ENCODE measurements at places on chromosomes 11 and 22.
A peak's percentile ranks its signal among the peaks of the same experiment; 100 is the strongest.

- DNase-seq = no peak
These were observed 1.9 kb upstream of the SLC25A45 start for GRCh38 chr11:65384301-65384889.

DNA sequence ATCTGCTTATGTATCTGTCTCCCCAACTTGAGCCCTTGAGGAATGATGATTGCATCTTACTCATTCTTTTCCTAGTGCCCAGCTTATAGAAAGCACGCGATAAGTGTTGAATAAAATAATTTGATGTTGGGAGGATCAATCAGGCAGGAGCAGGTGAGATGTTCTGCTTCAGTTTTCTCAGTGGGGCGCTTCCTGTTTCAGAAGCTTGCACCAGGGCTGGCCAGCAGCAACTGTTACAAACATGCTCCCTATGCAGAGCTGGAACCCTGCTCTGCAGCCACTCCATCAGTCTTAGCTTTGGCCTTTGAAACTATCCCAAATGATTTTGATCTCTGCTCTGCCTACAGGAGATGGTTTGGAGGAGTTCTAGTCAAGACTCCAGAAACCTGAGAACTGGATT lies 3.9 kb downstream of the ENDOD1 start:
- DNase-seq = no peak

- no peak for DNase-seq
These were observed 3.7 kb downstream of the CATSPER1 start for GRCh38 chr11:66022401-66023185.

GRCh38 chr11:115664313-115664712 lies 160.1 kb upstream of the CADM1 start:
- DNase-seq = no peak

DNA sequence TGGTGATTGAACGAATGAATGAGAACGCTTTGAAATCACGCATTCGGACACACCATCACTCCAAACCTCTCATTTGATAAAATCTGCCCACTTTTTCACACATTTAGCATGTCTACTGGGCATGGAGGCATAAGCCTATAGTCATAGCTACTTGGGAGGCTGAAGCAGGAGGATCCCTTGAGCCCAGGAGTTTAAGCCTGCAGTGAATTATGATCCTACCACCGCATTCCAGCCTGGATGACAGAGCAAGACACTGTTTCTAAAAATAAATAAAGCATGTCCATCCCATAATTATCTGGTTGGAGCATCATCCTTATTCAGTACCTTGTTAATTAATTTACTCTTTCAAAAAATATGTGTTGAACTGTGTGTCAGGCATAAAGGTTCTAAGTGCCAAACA lies 3.3 kb upstream of the PICALM start:
- DNase-seq = no peak

DNA sequence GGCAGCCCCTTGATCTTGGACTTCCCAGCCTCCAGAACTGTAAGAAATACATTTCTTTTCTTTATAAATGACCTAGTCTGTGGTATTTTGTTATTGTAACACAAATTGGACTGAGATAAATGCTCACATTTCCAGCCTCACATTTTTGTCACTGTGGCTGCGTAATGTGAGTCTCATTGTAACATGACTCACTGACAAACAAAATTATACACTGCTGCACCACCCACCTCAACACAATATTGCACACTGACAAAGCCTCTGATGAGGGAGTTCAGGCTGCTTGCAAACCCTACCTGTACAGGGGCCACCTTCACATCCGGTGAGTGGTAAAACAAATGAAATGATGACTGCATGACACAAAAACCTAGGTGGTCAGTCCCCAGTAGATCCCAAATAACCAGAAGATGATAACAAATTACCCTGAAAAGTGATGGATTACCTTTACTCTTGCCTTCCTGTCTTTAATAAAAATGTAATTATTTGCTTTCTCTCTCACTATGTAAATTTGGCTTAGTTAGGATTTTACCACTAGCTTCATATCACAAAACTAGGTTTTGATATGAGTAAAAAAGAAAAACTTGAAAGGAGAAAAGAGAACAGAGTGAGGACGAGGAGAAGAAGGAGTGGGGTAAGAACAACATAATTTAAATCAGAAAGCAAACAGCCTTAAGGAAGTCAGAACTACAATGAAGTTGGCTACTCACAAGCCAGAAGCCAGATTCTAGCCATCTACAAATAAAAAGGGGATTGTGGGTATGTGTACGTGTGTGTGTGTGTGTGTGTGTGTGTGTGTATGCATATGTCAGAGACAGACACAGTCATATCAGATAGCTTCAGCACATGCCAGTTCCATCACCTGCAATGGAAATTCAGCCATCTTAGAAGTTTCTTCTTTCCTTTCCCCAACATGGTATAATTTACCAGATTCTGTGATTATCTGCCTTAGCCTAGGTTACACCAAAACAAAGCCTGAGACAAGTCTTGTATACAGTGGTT lies 53.4 kb upstream of the SESN3 start:
- DNase-seq = no peak

- no peak for DNase-seq
These were observed 114.4 kb downstream of the TRIM29 start for GRCh38 chr11:120023551-120023950.

DNA sequence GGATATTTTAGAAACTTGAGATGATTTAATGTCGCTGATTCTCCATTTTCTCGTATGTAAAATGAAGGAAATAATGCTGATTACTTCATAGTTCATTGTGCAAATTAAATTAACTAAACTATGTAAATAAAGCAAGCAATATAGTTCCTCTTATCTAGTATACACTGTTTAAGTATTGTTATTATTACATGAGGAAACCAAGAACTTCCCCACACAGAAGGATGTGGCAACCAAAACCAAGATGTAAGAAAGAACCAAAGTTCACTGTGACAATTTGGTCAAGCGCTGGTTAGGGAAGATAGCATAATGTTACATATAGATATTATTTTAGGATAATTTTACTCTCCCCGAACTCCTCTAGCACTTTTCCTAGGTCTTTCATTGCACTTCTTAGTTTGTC lies 103.2 kb downstream of the XKR3 start:
- no peak for DNase-seq

- DNase-seq = no peak
These were observed 449.9 kb downstream of the OPCML start for GRCh38 chr11:133082453-133082781.

GRCh38 chr22:42939941-42940653 lies 74.9 kb downstream of the PACSIN2 start:
- DNase-seq = peak; percentile 79

- no peak for DNase-seq
These were observed 38.6 kb downstream of the SHISA8 start for GRCh38 chr22:41876275-41876674.

DNA sequence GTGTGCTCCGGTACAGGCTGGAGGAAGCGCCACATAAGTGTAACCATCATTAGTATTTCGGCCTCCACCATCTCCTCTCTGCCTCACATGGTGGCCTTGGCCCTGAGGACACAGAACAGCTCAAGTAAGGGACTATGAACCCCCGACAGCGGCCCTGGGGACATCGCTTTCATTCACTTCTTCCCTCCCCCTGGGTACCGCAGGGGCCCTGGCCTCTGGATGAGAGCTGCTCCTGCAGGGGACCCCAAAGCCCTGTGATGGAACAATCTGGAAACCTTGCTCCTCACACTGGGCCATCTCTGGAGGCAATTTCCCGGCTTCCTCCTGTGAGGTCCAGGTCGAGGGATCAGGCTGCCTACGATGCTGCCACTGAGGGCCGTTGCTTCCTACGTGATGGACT lies 565.5 kb downstream of the BRD1 start:
- DNase-seq = no peak
